ENCODE measurements at places on chromosomes 16 and 17.

- peak; percentile 68 for DNase-seq
These were observed 477 bp downstream of the CENPV start for GRCh38 chr17:16352667-16353316.

DNA sequence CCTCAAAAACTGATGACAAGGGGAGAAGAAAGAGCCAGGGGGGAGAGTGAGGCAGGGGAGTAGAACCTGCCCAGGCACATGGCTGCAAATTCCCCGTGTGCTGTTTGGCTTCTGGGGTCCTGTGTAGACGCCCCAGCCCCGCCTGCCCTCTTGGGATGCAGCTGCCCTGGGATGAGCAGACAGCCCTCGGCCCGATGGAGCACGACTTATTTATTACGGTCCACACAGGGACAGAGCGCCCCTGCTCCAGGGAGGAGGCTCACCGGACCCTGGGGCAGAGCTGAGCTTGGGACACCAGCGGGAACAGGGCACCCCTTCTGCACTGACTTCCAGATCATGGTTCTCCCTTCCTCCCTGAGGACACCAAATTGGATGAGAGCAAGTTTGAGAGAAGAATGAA is 9.1 kb downstream of the LDHD start:
- DNase-seq, result no peak

GRCh38 chr17:27622986-27623385 is 8.0 kb upstream of the LGALS9 start:
- no peak for DNase-seq

DNA sequence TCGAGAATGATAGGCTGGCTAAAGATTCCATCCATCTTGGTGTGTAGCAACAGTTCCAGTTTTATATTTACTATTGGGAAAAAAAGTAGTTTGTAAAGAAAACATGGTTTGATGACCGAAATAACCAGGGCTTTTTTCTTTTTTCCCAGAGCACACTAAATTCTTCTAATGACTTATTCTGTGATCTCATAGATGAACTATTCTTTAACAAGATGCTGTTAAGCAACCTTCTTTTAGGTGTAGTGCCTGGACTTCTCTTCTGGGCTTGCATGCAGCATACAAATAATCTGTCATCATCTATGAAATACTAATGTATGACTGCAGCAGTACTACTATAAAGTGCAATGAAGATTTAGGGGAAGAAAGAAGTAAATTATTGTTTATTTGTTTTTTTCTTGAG is 11.0 kb upstream of the CAPNS2 start:
- no peak for DNase-seq

DNA sequence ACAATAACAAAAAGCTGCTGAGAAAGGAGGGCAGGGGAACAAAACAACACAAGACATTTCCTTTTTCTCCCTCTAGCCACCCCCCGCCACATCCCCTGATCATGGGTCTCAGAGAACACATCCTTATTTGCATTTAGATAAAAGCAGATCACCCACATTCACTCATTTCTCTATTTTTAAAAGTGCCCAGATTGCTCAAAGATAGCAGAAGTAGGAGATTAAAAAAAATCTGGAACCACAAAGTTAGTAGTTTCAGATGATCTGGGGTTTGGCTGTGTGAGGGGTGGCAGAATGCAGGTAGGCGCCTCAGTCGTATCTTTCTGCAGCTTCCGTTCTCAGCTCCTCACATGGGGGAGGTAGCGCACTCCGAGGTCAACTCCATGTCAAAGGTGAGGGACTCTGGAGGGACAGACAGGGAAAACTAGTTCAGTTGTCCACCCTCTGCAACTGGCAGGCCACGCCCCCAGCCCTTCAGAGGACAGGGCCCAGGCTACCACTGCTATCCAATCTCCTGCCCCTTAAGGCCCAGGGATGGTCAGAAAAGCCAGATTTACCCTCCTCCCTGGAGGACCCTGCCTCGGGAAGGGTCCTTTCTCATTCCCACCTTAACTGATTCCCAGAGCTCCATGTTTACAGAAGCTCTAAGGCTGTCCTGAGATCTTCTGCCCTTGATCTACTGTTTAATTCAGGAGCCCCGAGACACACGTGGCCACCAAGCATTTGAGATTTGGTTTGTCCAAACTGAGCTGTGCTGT is 27.3 kb downstream of the STAT5A start:
- DNase-seq, result no peak

GRCh38 chr16:80231121-80231520 is 309.7 kb upstream of the DYNLRB2 start:
- DNase-seq, result no peak

GRCh38 chr16:26005336-26005735 is 313.6 kb downstream of the HS3ST4 start:
- no peak for DNase-seq

DNA sequence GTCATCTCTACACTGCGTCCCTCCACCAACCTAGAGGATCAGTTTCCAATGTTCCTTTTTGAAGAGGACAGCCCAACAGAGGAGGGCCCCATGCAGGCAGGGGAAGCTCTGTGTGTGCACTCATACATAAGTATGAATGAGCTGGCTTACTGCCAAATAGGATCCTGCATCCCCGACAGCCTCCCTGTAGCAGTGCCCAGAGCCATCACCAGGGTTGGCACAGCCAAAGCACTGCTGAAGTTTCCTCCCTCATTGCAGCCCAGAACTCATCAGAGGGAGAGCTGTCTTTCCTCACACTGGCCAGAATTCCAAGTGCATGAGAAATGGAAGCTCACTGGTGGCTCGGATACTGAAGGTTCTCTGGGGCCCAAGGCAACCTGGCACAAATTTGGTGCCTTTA is 114.4 kb downstream of the ASIC2 start:
- no peak for DNase-seq

- DNase-seq, result peak; percentile 54
These were observed 126.3 kb upstream of the TNRC6C start for GRCh38 chr17:77832180-77832560.

- peak; percentile 84 for DNase-seq
These were observed at the start of gene GLIS2 for GRCh38 chr16:4315186-4316107. Gene GLIS2 (plus strand): TSS chr16:4316067. CDS start chr16:4332281, 16,214 bp downstream.

- peak; percentile 52 for DNase-seq
These were observed 10.1 kb upstream of the RPH3AL start for GRCh38 chr17:362721-363120.

DNA sequence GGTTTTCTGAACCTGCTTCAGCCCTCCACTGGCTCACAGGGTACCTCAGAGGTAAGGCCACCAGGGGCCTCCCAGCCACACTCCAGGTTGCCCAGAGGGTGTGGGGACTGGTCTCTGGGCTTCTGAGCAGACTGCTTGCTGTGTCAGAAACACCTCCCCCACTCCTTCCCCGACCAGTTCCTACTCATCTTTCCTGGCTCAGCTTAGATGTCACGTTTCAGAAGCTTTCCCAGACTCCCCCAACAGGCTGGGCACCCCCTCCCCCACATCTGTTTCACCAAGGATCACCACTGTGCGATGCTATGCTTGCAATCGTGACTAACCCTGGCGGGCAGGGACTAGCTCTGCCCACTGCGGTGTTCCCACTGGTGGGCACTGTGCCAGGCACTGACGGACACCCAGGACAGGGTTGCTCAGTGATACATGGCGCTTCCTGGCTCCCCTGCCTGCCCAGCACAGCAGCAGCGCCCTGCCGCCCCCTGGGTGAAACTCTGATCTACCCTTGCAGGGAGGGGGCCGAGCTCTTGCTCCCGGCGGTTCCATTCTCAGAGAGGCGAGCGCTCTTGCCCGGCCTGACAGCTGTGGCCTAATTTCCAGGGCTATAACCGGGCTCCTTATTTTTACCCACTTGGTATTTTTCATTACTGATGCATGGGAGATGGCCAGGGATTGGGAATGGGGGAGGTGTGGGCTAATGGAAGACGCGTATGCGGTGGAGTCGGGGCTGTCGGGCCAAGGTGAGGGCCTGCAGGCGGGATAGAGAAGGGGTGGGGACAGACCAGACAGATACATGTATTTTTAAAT is 29.4 kb upstream of the MTSS2 start:
- peak; percentile 92 for DNase-seq

- no peak for DNase-seq
These were observed 6.3 kb downstream of the CNTD1 start for GRCh38 chr17:42804918-42805367.

DNA sequence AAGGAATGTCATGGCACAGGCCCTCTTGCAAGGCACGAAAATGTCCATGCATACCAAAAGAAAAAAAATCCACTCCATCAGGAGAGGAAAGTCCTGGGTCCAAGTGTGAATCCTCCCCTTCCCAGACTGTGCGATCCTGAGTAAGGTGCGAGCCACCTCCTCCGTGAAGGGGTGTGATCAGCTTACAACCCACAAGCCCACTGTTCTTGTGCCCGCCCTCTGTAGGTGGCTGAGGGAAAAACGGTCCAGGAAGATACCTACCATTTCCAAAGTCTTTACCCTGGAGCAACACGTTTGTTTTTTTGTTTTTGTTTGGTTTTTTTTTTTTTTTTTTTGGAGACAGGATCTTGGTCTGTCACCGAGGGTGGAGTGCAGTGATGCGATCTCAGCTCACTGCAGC is 116.5 kb downstream of the ZNF423 start:
- DNase-seq, result no peak
